ENCODE measurements at places on chromosomes 2 and 18. TPM values are rescaled to one million over a fixed set of nuclear protein-coding genes. Genes with fewer than 3 reads are reported as not detected.
A peak's percentile ranks its signal among the peaks of the same experiment; 100 is the strongest.

TCF7L1 gene
- total RNA-seq: 2.6 TPM

GALR1 gene
- total RNA-seq: 0.34 TPM

- no peak for DNase-seq
Measured at GRCh38 chr2:71851094-71851750, 296.4 kb downstream of the CYP26B1 start.

PRKAG3 gene
- not detected for total RNA-seq

- DNase-seq: no peak
Measured at GRCh38 chr2:101515477-101515876, 40.6 kb upstream of the RFX8 start.

GRCh38 chr2:162057426-162057825, 16.6 kb downstream of the DPP4 start:
- no peak for DNase-seq

GRCh38 chr2:217864963-217865772, 137.6 kb downstream of the TNS1 start:
- DNase-seq: no peak

DNA sequence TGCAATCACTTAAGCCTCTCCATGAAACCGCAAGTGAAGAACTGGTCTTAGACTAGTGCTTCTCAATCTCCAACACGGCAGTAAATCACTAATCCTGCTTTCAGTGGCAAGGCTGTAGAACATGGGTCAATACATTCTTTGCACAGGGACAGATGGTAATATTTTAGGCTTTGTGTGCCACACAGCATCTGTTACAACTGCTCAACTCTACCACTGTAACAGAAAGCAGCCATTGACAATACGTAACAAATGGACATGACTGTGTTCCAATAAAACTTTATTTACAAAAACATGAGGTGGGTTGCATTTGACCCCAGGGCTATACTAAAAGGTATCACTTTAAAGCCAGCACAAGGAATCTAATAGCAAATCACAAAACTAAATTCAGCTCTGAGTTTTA, 51.1 kb downstream of the RNF152 start:
- DNase-seq: no peak

RGPD5 gene
- 236 TPM for total RNA-seq

RAX gene
- 0.40 TPM for total RNA-seq

DNA sequence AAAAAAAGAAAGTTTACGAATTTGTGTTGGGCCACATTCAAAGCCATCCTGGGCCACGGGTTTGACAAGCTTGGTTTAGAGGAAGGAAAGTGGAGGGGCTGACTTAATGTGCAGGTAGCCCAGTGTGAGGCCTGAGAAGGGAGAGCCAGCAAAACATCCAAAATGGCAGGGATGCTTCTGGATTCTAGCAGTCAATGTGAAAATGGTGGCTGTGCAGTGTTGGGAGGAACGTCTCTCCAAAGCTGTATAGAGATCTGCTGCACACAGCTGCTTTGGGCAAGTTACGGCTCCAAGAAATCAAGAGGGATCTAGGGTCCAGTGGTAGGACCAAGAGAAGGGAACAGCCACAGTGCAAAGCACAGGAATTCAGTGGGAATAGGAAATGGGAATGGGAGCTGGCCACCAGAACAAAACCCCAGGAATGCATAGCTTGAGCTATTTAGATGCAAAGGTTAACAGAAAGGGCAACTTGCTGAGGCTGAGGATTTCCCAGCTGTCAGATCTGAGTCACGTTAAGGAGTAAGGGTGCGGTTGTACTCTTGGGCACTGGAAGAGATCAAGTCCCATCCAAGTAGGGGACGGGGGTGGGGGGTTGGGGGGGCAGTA, 70.6 kb downstream of the B3GNT2 start:
- DNase-seq: no peak

DNA sequence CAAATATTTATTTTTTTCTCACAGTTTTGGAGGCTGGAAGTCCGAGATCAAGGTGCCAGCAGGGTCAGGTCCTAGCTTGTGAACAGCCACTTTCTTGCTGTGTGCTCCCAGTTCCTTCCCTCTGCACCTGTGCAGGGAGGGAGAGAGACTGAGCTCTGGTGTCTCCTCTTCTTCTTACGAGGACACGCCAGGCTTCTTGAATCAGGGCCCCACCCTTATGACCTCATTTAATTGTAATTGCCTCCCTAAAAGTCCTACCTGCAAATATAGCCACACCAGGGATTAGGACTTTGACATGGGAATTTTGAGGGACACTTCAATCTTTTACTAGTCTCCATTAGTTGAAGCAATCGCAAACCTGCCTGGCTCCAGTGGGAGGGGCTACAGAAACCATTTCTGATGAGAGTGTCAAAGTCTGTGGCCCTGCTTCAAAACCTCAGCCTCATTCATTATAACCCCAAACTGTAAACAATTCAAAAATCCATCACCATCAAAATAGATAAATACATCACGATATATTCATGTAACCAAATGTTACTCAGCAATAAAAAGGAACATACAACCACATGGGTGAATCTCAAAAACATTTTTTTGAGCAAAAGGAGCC, 18.2 kb upstream of the SEH1L start:
- no peak for DNase-seq

POTEJ gene
- 16.7 TPM for total RNA-seq

- no peak for DNase-seq
Measured at GRCh38 chr18:10009321-10010144, 95.7 kb downstream of the VAPA start.

DNA sequence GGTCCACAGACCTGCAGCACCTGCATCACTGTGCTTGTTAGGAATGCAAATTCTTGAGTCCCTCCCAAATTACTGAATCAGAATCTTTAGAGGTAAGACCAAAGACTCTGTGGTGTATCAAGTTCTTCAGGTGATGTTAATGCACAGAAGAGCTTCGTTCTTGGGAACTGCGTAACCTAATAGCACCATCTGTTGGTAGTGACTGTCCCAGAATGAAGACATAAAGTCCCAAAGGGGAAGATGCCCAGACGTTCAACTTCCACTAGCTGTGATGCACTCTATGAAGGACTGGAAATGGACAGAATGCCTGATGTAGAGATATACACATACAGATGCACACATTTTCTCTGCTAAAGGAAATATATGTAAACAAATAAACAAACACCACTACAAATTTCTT, 576.0 kb downstream of the LRP1B start:
- no peak for DNase-seq

- DNase-seq: no peak
Measured at GRCh38 chr2:80506563-80506962, 202.0 kb upstream of the LRRTM1 start.

DNA sequence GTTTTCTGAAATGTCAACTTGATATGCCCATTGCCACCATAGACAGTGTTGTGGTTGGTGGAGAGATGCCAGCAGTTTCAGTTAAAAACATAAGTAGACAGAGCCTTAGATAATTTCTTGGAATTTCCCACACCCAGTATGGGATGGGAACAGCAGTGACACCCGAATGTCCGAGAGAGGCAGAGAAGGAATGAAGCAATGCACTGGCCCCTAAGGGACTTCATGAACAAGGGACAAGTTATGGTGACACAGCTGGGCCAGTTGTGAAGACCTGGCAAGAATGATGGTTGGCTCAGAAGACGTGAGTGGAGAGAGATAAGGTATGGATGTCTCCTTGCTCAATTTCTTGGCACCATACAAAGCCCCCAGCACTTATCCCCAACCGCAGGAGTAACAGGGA, 165.2 kb upstream of the APCDD1 start:
- no peak for DNase-seq

DNA sequence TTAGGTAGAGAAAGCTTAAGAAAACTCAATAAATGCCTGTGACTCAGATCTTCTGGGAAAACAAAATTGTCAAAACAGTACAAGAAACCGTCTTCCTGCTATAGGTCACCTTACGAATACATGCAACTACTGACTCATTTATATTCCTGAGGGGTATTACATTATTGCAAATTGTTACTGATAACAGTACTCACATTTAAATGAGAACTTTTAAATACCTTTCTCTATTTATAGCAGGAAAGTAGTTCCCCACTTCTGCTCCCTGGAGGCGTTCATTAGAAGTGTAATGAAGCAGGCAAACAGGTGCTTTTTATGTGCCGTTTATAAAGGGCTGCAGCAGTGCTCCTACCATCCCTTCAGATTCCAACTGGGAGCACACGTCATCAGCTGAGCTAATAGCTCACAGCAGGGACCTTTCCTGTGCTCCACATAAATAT, 65.1 kb upstream of the RPRM start:
- no peak for DNase-seq

ELOA2 gene
- not detected for total RNA-seq

POTEI gene
- total RNA-seq: 18.8 TPM

- no peak for DNase-seq
Measured at GRCh38 chr18:69840001-69840400, 107.7 kb downstream of the CD226 start.

- no peak for DNase-seq
Measured at GRCh38 chr2:173955004-173955403, 10.2 kb downstream of the SP3 start.

- no peak for DNase-seq
Measured at GRCh38 chr2:180952082-180952481, 28.3 kb upstream of the UBE2E3 start.

MAP2 gene
- total RNA-seq: 18.8 TPM

DNA sequence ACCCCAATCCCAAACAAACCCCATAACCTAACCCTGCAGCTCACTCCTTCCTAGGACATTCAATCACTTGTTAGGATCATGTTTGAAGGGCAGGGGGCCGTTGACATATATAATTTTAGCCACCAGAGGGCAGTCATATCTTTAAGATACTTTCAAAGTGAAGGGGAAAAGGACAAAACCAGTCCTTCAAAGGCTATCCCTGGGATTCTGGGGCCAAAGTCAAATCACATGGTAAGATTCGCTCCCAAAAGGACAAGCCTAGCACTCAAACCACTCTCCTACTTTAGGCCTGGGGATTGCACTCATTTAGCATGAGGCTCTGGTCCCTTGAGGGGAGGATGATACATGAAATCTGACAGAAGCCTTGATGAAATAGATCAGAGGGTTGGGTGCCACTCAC, 44.6 kb downstream of the HAUS1 start:
- peak; percentile 21 for DNase-seq

- no peak for DNase-seq
Measured at GRCh38 chr2:196239622-196240587, 68.5 kb upstream of the STK17B start.

DNA sequence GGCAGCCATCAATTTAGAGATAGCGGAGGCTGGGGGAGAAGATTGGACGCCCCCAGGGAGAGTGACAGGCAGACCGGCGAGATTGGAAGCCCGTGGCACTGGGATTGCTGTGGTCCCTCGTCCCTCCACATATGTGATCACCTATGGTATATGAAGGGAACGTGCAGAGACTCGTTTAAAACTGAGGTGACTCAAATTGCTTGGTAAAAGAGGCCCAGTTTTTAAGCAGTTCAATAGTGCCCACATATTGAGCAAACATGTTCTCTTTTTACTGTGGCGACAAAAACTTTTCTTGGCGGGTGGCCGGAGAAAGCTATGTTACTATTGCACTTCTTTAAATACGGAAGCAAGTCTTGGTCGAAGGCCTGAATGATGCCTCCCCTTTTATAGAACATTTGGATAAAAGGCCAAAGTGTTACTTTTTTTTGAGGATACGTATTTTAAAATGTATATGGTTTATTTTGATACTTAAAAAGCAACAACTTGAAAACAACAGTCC, 9.1 kb downstream of the B3GNT2 start:
- DNase-seq: peak; percentile 73

GRCh38 chr2:28047681-28048080, 157.2 kb downstream of the BABAM2 start:
- no peak for DNase-seq

DNA sequence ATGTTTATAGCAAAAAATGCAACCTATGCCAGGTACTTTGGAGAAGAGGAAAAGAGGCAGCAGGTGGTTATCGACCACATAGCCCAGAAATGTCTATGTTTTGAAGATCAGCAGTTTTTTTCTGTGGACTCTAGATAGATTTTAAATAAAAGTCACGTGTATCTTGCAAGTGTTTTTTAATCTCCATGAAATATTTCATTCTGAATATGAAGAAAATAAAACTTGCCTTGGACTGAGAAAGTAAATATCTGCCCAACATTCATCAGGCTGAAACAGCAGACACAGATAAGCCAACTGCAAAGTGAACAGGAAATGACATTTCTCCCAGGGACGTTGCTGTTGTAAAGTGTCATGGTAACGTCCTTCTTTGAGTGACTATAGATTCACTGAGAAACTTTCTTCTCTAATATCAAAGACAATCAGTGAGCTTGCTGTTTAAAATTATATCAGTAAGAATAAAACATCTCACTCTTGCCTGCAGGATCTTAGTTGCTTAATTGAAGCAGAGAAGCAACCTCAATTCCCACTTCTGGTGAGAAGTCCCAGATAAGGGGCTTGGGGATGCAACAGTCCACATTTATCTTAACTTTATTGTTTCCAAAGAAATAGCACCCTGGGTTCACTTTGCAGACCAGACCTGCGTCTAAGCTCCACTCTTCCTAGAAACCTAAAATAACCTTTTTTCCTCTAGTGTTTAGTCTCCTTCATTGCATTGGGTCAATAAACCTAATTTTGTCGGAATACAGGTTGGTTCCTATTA, 6.3 kb downstream of the MYOM1 start:
- DNase-seq: no peak

GRCh38 chr2:85002534-85002933, 31.6 kb downstream of the KCMF1 start:
- DNase-seq: no peak

CD8A gene
- 1.3 TPM for total RNA-seq

DNA sequence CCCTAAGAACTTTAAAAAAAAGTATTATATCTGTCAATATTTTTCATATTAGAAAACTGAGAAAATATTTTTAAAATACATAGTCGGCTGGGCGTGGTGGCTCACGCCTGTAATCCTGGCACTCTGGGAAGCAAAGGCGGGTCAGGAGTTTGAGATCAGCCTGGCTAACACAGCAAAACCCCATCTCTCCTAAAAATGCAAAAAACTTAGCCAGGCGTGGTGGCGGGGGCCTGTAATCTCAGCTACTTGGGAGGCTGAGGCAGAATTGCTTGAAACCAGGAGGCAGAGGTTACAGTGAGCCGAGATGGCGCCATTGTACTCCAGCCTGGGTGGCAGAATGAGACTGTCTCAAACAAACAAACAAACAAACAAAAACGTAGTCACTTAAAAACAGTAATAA, 5.1 kb upstream of the KCMF1 start:
- no peak for DNase-seq

KYNU gene
- total RNA-seq: 1.1 TPM

GRCh38 chr2:165587335-165587938, 117.9 kb downstream of the CSRNP3 start:
- no peak for DNase-seq

GRCh38 chr2:109399066-109399465, 214.7 kb downstream of the SEPTIN10 start:
- DNase-seq: no peak

GRCh38 chr2:59232394-59233165, 991.5 kb upstream of the FANCL start:
- no peak for DNase-seq

GRCh38 chr2:102707796-102708695, 53.8 kb upstream of the TMEM182 start:
- DNase-seq: no peak

FAM237A gene
- total RNA-seq: not detected

Data from prostate gland (tissue), 2 donors.